ENCODE measurements at places on chromosomes 4 and X.

DNA sequence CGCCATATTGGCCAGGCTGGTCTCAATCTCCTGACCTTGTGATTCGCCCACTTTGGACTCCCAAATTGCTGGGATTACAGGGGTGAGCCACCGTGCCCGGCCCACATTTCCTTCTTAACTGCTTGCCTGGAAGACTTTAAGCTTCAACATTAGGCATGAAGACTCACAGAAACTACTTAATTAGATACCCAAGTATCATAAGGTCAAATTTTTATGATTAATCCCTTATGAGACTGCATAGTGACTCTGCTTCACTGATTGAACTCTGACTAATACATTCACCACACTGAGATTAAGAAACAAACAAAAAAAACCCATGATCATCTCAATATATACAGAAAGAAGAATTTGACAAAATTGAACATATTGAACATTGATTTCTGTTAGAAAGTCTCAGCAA, 87.4 kb upstream of the KCTD8 start:
- DNase-seq = no peak

GRCh38 chr4:1511441-1512041, 105.3 kb upstream of the NKX1-1 start:
- peak; percentile 10 for DNase-seq

GRCh38 chrX:1086444-1087409, 125.7 kb downstream of the CRLF2 start:
- DNase-seq = no peak

DNA sequence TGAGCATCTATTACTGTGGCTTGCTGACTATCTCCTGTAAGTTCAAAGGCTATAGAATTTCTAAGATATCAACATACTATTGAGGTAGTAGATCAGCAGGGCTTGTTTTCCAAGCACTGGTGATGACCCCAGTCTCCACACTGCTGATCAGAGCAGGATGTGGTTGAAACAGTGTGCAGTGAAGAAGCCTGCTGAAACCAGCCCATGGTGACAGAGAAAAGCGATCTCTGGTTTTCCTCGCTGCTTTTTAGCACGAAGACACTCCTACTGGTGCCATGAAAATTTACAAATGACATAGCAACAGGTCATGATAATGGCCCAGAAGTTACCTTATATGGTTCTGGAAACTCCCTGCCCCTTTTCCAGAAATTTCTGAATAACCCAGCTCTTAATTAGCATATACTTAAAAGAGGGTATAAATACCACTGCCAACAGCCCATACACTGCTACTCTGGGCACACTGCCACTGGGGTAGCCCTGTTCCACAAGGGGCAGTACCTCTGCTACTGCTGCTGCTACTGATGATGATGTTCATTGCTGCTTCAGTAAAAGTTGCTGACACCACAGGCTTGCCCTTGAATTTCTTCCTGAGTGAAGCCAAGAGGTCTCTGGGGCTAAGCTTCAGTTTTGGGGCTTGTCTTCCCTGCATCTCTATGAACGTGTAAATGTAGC, 1689.5 kb upstream of the PCDH10 start:
- DNase-seq = no peak

DNA sequence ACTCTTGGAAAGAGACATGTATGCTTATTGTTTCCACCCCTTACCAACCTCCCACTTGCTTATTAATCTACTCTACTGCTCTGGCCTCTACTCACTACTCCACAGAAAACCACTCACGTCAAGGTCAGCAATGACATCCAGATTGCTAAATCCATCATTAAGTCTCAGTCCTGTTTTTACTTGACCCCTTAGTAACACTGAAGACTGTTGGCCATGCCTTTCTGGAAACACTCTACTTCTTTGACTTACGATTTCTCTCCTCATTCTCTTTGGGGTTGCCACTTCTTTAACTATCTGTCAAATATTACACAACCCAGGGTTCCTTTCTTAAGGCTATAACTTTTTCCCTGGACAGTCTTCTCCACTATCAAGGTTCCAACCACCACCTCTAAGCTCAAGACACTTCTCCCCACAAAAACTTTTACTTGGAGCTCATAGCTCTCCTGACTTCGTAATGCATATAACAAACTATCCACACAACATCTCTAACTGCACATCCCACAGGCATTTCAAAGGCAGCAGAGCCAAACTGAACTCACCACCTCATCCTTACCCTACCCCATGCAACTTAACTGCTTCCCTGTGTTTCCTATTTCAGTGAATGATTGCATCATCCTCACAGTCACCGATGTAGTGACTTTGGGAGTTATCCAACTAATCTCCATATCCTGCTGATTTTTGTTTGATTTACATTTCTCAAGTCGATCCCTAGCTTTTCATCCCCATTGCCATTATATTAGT, 15.8 kb upstream of the MAGEA4 start:
- no peak for DNase-seq

DNA sequence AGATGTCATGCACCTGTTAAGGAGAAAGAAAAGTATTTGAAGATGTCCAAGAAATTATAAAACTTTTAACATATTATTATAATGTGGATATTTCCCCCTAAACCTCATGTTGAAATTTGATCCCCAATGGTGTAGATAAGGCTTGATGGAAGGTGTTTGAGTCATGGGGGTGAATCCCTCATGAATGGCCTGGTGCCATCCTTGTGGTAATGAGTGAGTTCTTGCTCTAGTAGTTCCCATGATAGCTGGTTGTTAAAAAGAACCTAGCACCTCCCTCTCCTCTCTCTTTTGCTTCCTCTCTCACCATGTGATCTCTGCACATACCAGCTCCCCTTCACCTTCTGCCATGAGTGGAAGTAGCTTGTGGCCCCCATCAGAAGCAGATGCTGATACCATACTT, 176.6 kb upstream of the NR3C2 start:
- DNase-seq = no peak

- DNase-seq = no peak
Measured at GRCh38 chr4:2253160-2254084, 8.5 kb downstream of the MXD4 start.

DNA sequence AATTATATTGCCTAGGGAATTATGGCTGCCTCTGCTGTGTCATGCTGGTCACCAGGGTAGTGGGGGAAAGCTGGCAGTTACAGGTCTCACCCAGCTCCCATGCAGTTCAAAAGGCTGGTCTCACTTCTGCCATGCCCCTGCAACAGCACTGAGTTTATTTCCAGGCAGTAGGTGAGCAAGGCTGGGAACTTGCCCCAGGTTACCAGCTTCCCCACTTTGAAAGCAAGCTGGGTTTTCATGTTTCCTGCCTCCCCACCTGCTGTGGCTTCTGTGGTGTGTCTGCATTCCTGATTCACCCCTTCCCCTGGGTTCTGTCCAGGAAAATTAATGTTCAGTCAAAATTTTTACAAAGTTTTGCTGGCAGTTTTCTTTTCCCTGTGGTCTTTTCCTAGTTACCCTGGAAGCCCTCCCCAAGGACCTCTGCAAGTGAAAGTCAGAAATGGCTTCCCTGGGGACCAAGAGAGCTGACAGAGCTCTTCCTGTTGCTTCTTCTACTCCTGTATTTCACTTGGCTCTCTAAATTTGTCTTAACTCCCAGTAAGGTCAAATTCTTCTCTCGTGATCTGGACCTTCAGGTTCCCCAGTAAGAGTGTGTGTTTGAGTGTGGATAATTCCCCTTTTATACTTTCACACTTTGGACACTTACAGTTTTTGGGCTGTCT, 58.5 kb upstream of the AGTR2 start:
- no peak for DNase-seq

- DNase-seq = no peak
Measured at GRCh38 chr4:33746979-33747378, 2497.3 kb downstream of the ARAP2 start.

GRCh38 chrX:9534686-9535085, 69.8 kb downstream of the TBL1X start:
- DNase-seq = no peak

GRCh38 chr4:182671231-182671630, 246.0 kb downstream of the DCTD start:
- DNase-seq = no peak

- DNase-seq = no peak
Measured at GRCh38 chrX:1488745-1489144, 36.0 kb upstream of the ASMTL start.

GRCh38 chr4:75057369-75057768, 124.5 kb downstream of the PARM1 start:
- DNase-seq = no peak

GRCh38 chr4:98516042-98516440, 142.4 kb downstream of the TSPAN5 start:
- no peak for DNase-seq

DNA sequence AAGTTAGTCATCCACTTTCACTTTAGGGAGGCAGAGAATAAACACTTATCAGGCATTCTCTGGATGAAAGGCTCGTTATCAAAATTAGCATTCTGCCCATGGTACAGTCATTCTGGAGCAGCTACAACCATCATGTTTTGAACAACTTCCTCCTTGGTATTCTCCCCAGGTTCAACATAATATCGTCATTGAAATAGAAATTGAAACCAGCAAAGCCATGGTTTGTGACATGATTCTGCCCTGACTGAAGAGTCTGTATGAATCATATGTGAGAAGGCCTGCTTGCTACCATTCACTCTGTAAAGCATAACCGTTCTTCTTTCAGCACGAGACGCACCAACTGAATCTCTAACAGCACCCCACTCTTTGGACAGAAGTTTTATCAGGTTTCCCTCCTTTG, 127.5 kb upstream of the RADX start:
- peak; percentile 46 for DNase-seq

DNA sequence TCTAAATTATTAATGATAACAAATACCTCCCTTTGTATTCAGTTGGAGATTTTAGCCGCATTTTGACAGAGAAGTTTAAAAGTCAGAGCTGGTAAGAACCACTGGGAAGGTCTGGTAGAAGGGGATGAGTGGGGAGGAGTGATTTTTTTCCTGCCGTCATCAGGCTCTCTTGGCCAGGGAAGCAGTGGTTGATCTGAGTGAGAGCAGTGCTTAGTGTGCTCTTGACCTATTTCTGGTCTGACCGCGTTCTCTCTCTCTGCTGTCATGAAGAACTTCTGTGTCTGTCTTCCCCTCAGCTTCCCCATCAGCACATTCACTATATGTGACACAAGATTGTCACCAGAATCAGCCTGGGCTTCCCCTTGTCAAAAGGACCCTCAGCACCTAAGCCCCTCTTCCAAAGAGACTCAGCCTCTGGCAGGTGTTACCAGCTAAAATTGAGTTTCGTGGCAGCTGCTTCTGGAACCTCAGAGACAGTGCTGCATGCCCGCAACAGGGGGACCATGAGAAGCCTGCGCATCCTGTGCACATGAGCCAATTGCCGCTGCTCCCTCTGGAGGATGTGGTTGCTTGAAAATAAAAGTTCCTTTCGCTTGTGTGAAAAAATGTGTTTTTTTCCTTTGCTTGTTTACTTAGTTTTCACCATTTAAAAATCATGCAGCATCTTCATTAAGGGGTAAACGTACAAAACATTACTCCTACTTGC, 268.9 kb downstream of the C4orf33 start:
- no peak for DNase-seq

- no peak for DNase-seq
Measured at GRCh38 chr4:7161721-7162214, 30.6 kb upstream of the SORCS2 start.

- DNase-seq = no peak
Measured at GRCh38 chr4:101439926-101440325, 92.6 kb upstream of the PPP3CA start.

GRCh38 chr4:183591301-183591700, 67.7 kb downstream of the RWDD4 start:
- DNase-seq = no peak

- DNase-seq = no peak
Measured at GRCh38 chr4:110248831-110249253, 50.4 kb upstream of the ELOVL6 start.

DNA sequence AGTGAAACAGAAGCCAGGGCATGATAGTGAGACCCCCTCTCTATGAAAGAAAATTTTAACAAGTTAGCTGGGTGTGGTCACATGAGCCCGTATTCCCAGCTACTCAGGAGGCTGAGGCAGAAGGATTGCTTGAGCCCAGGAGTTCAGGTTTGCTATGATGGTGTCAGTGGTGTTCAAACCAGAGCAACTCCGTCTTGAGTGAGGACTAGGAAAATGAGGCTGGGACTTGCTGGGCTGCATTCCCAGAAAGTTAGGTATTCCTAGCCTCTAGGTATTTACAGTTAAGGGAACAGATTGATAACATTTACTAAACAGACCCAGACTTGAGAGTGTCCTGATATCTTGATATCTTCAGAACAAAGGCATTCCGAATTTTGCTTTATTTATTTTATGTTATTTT, 37.0 kb upstream of the NOCT start:
- no peak for DNase-seq

- no peak for DNase-seq
Measured at GRCh38 chrX:78103001-78103622, 936 bp upstream of the PGK1 start.

DNA sequence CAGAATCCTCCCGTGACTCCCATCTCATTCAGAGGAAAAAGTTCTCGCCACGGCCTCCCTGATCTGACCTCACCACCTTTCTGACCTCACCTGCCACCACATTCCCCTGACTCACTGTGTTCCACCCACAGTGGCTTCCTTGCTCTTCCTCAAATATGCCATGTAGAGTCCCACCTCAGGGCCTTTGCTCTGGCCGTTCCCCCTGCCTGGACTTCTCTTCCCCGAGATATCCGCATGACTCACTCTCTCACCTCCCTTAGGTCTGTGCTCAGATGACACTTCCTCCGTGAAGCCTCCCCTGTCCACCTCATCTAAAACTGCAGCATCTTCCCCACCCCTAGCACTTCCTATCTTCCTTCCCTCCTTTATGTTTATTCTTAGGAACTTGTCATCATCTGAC, 7.2 kb upstream of the TSPYL2 start:
- DNase-seq = no peak

- DNase-seq = no peak
Measured at GRCh38 chr4:175411251-175411650, 400.8 kb downstream of the GPM6A start.

- no peak for DNase-seq
Measured at GRCh38 chr4:33071535-33071934, 2351.4 kb downstream of the PCDH7 start.

DNA sequence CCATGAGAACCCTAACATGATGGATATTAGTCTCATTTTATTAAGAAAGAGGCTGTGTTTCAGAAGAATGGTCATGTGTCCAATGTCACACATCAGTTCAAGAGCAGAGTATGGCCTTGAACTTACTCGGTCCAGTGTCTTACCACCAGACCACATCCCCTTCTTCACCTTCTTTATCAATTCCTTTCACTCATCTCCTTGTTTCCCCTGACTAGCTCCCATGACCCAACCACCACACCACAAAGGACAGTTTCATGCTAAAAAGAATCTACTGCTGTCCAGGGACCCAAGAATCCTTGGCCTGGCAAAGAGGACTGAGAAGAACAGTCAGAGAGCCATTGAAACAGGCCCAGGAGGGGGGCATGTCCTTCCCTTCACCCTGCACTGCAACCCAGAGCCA, 33.6 kb upstream of the MSN start:
- DNase-seq = no peak

DNA sequence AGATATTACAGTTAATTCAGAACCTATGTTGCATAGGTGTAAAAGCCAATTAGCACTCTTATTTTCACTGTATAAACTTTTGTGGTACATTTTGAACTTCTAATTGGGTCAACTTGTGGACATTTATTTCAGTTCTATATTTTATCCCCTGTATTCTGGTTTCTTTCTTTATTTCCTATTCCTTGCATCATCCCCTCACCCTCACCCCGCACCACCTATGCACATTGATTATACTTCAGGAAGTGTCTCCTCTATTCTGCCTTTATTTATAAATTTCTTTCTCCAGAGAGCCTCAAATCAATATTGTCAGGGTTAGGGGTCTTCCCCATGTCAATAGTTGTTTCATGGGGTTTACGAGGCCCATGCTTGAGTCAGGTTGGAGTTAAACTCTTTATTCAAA, 83.1 kb downstream of the TEX13C start:
- DNase-seq = no peak

All from CD4-positive, alpha-beta T cell treated with Interleukin-15 for 4 hours (primary cell).